ENCODE measurements at places on chromosomes 7 and 10.

- no peak for DNase-seq
Measured at GRCh38 chr7:94382746-94383145, 11.9 kb upstream of the COL1A2 start.

DNA sequence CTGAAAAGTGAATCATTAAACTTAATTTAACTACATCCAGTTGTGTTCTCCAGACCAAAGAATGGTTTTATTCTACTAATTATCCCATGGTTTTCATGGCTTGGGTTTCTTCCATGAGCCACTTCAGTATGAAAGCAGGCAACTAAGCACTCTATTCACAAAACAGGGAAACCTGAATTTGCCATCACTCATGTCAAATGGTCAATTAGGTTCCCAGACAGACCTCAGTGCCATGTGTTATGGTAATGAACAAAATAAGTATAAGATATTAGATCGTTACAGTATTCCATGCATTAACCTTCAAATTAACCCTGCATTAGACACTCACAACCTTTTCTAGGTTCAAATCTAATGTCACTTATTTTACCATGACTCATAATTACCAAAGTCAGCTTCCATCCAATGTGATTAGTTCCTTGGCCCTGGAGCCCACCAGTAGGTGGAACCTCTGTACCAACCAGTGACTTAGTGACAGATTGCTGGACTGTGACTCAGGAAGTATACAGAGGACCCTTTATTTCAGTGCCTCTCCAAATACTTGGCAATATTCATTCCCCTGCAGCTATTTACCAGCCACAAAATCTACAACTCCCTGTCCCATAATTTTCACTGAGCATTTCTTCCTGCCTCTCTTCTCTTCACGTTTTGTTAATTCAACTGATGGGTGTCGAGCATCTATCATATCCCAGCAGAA is 1270.2 kb upstream of the SORCS1 start:
- DNase-seq, result no peak

DNA sequence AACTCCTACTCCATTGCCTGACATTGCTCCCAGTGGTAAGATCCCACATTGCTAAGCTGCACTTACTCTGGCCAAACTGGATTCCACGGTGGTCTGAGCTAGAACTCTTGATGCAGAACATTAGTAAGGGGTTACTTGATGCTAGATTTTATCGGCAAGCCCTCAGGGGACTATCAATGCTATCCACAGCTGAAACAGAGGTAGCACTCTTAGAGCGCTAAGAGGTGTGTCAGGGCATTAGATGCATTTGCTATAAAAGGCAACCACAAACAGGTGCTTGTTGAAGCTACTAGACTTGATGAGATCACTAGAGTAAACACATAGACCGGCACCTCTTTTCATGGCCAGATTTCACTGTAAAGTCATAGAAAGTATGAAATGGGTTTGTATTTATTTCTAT is 116.3 kb downstream of the MDFIC start:
- DNase-seq, result no peak

DNA sequence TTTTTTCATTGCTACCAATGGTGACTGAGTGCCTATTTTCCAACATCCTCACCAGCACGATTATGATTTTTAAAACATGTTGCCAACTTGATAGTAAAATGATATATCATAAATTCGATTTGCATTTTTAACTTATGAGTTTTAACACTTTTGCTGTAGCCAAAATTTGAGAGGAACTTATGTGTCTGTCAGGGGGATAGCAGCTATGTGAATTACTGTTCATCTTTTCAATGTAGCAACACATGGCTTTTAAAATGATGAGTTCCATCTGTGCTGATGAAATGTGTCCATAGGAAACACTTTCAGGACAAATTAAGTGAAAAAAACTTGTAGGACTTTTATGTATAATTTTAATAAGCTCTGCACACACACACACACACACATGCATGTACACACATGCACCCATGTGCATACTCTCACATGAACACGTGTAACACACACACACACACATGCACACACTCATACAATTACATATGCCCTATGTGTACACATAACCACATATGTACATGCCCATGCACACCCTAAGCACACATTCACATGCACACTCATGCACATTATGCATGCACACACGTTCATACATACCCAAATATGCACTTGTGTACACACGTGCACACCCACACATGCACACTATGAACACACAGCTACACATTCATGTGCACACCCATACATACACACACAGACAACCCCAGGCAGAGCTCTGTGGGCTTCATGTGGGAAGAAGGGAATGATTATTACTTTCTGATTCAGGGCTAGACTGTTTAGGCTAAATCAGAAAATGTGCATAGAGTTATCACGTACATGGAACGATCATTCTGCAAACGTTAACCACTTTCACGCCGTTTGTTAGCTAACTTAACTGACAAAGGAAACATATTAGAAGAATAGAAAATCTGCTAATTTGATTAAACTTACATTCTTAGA is 68.9 kb downstream of the C10orf143 start:
- DNase-seq, result no peak

DNA sequence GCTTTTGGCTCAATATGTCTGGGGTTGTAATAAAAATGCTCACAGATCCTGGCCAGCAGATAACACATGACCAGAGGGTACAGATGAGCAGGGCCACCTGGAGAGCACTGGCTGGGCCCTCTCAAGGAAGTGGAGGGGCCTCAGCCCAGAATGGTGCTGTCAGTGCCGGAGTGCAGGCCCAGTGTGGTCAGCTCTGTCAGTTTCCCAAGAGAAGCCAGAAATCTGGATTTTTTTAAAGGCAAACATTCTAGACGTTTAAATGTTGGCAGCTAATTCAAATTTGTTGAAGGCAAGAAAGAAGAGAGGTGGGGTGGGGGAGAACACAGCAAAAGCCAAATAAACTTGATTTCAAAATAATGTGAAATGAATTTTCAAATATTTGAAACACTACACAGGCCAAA is 2.0 kb downstream of the C10orf105 start:
- DNase-seq, result no peak

DNA sequence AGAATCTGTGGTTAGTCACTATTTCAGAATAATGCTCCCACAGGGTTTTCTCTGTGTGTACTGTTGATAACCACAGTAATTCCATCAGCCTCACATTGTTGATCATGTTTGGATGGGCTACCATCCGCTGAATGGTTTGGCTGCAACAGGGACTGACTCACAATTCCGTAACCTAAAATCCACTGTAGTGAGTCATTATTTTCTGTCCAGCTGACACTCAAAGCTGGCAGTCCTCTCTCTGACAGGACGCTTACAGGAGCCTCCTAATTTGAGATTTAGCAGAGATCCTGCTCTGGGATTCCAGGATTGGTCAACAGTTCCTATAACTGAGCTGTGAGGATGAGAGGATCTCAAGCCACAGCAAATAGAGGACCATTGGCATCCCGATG is 32.7 kb downstream of the VWA2 start:
- no peak for DNase-seq

- DNase-seq, result no peak
Measured at GRCh38 chr10:12019283-12019971, 23.2 kb downstream of the UPF2 start.

DNA sequence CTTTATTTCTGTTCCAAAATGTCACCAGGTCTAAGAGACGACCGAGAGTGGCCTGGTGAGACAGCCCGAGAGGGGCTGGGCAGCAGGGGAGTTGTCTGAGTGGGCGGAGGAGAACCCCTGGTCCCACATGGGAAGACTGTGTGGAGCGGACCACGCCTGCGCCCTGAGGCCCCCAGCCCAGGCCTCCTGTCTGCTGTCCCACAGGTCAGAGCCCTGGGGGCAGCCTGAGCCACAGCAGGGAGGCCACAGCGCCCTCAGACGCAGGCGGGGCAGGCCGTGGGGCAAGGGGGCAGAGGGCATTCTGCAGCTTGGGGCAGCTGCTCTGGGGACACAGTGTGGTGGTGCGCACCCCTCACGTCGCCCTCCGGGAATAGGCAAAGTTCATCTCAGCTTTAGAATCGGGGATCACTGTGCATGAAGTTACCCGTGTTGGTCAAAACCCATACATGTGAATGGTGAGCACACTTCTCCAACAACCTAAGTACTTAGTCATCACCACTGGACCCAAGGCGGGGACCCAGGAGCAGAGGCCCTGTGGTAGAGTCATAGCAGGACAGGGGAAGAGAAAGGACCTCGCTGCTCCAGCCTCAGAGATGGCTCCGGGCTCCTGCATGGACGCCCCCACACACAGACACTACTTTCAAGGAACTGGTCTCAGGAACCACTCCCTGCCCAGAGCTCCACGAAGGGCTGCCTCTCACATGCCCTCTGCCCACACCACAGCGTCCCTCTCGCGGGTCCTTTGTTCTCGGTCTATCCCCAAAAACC is 214.7 kb downstream of the ELFN1 start:
- DNase-seq, result no peak

GRCh38 chr10:22246680-22247391 is 29.0 kb upstream of the EBLN1 start:
- no peak for DNase-seq

DNA sequence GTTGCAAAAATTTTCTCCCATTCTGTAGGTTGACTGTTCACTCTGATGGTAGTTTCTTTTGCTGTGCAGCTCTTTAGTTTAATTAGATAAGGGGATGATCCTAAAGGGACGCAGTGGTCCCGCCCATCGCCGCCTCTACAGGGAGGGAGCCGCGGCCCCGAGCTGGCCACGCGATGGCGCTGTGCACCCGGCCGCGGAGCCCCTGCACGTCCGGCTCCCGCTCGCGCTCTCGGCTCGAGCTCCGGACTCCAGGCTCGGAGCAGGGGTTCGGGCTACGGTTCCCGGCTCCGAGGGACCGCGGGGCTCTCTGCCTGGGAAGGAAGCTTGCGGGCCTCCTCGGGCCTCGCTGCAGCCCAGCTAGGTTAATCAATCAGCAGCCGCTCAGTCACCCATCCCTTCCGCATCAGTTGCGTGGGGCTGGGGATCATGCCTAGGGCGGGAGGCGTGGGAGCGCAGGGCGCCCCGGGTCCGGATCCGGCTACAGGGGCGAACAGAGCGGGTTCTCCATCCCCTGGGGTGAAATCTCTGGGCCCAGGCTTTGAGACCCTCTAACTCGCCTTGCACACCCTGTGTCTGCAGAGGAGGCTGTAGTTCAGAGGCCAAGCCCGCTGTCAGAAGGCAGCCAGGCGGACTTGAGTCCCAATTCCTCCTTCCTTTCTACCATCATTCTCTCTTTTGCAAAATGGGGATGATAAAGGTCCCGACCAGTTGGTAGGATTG is 97.9 kb downstream of the WDR11 start:
- peak; percentile 9 for DNase-seq

GRCh38 chr10:72812415-72812752 is 81.2 kb upstream of the OIT3 start:
- DNase-seq, result no peak

DNA sequence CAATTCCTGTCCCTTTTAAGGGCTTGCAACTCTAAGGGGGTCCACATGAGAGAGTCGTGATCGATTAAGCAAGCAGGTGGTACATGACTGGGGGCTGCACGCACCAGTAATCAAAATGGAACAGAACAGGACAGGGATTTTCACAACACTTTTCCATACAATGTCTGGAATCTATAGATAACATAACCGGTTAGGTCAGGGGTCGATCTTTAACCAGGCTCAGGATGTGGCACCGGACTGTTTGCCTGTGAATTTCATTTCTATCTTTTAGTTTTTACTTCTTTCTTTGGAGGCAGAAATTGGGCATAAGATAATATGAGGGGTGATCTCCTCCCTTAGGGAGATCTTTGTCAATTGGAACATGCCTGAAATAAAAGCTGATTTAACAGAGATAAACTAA is 370.1 kb downstream of the IPMK start:
- DNase-seq, result no peak

GRCh38 chr10:98382691-98383101 is 32.3 kb downstream of the PYROXD2 start:
- no peak for DNase-seq

- DNase-seq, result no peak
Measured at GRCh38 chr10:119769886-119770285, 44.0 kb downstream of the INPP5F start.

GRCh38 chr7:2237109-2237602 is 4.4 kb upstream of the MAD1L1 start:
- no peak for DNase-seq

GRCh38 chr10:33335801-33336581 is 1.5 kb upstream of the NRP1 start:
- DNase-seq, result no peak

- no peak for DNase-seq
Measured at GRCh38 chr7:127890726-127891125, 140.5 kb downstream of the LRRC4 start.

DNA sequence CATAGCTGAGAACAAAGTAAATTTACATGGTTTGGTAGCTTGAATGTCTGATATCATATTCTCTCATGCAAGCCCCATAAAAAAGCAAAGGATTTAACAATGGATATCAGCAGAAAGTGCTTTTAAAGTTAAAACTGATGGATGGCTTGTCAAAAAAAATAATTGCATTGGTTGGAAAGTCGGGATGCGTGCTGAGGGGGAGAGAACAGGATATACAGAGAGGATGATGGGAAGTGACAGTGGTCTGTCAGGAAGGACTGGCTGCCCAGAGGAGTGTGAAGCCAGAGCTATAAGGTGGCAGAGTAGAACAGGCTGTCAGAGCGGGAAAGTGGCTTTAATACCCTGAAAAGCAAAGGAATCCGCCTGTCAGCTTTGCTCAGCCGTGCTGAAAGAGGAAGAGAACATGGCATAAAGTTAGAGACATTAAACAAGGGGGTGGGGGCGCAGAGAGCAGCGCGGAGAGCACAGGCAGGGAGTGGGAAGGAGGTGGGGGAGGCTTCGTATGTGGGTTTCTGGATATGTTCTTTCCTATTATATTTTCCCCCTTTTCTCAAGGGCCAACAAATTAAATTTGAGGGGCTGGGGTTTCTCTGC is 493.0 kb downstream of the LRMDA start:
- DNase-seq, result no peak

- DNase-seq, result no peak
Measured at GRCh38 chr7:128697302-128697905, 25.3 kb downstream of the GARIN1A start.

GRCh38 chr7:157702311-157703023 is 365.7 kb downstream of the DNAJB6 start:
- DNase-seq, result no peak

- no peak for DNase-seq
Measured at GRCh38 chr7:139153832-139154231, 44.3 kb upstream of the ZC3HAV1 start.

DNA sequence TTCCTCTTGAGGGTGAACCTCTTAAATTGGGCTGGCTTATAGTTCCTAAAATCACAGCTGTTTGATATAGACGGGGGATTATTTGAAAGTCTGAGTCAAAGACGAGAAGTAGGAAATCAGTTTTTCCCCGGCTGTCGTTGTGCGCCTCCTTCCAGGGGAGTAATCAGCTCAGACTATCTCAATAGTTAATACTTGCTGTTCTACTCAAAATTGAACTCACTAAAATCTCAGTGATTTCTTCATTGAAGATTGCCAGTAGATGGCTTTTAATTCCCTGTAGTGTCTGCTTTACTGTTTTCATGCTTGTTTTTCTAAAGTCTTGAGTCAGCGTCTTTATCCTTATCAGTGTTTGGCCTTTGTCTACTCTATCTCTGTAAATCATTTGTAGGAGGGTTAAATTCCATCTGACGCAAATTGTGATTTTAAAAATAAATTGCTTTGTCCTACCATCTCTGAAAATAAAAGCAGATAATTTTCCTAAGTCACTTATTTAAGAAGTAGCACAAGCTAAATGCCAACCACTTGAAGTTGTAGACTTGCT is 47.3 kb downstream of the CNNM2 start:
- no peak for DNase-seq
